ENCODE measurements at places on chromosomes 16 and 17.

DNA sequence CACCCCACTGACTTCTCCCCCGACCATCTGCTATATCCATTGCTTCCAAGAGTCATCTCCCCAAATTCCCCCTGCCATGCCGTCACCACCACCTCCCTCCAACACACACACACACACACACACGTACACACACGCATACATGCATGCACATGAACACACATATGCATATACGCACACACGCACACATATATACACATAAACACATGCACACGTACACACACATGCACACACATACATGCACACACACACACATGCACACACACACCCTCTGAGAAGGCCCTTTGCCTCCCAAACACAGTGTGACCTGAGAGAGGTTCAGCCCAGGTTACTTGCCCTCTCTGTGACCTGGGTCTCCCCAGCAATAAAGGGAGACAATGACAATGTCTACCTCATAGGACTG lies 95.1 kb downstream of the ZNF423 start:
- no peak for DNase-seq

GRCh38 chr17:22461460-22462145 lies 769.3 kb downstream of the KCNJ18 start:
- DNase-seq: no peak

- DNase-seq: no peak
These were observed 42.8 kb downstream of the PHKB start for GRCh38 chr16:47503936-47504335.

DNA sequence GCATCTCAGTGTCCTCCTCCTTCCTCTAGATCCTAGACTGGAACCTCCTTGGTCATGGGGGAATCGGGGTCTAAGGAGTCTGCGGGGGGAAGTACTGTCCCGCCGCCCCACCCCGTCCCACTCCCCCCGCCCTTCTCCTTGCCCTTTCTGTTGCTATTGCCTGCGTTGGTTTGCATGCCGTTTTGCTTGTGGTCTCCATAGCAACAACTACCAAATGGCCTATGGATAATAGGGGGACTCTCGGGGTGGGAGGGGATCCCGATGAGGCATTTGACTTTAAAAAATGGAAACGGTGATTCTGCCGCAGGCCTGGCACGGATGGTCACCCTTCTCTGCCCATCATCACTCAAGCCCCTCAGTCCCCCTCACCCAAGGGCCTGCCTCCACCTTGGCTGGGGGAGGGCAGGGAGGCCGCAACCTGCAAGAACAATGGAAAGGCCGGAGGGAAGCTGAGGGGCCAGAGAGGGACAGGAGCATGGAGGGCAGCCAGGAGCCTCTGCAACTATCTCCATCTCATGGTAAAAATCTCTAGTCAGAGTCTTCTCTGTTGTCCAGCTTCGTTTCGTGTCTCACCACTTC lies 231.4 kb upstream of the TNRC6C start:
- DNase-seq: no peak

DNA sequence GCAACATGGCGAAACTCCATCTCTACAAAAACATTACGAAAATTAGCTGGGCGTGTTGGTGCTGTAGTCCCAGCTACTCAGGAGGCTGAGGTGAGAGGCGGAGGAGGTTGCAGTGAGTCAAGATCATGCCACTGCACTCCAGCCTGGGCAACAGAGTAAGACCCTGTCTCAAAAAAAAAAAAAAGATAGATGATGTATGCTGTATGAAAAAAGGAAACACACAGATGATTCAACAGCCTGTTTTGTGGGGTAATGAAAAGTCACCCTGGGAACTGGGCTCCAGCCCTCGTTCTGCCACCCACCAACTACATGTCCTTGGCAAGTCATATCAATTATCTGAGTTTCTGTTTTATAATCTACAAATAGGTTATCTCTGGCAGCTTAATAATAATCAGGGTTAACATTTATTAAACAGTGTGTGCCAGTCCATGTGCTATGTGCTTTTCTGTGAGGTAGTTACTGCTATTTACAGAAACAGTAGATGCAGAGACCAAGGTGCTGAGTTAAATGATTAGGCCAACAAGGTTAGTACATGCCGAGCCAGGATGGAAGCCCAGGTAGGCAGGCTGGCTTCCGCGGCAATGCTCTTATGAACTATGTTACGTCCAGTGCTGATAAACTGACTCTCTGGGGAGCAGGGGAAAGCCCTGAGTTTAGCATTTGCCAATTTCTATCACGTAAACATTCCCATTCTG lies 1.1 kb downstream of the G6PC1 start:
- DNase-seq: no peak

- no peak for DNase-seq
These were observed 1.3 kb upstream of the ACLY start for GRCh38 chr17:41919840-41920579.

- DNase-seq: no peak
These were observed 1151.9 kb upstream of the GOT2 start for GRCh38 chr16:59886021-59886420.

- no peak for DNase-seq
These were observed 794 bp downstream of the SMG6 start for GRCh38 chr17:2302778-2303203.

GRCh38 chr17:75565618-75566017 lies 22.0 kb upstream of the MYO15B start:
- DNase-seq: no peak

DNA sequence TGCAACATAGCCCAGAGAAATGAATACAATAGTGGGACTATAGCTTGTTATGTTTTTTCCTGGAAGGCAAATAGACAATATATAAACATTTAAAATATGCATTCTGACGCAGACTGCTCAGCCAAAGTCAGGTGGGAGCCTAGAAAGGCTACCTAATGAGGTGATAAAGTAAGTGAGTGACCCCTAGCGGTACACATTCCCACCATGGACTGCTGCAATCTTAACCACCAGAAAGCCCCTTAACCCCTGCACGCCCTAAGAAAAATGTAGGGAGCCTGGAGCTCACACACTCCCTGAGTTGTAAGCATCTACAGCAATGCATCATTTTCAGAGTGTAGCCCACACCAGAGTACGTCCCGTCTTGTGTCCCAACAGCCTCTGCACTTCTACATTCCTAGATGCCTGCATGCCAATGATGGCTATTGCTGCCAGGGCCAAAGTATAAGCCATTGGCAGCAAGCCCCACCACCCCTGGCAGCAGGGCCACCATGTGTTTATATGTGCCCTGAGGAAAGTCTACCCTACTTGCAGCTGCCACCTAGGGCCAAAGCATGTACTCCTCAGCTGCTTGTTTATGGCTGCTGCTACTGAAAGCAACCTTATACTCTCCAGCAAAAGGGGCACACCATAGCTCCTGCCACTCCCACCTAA lies 127.6 kb downstream of the KIF2B start:
- no peak for DNase-seq

- no peak for DNase-seq
These were observed 8.1 kb upstream of the KREMEN2 start for GRCh38 chr16:2955779-2956578.

- DNase-seq: no peak
These were observed 10.0 kb upstream of the CACNA1H start for GRCh38 chr16:1142911-1143310.

- DNase-seq: no peak
These were observed 179.3 kb downstream of the SEC14L1 start for GRCh38 chr17:77320044-77320440.

GRCh38 chr16:70689970-70690891 lies 4.4 kb upstream of the MTSS2 start:
- DNase-seq: no peak

DNA sequence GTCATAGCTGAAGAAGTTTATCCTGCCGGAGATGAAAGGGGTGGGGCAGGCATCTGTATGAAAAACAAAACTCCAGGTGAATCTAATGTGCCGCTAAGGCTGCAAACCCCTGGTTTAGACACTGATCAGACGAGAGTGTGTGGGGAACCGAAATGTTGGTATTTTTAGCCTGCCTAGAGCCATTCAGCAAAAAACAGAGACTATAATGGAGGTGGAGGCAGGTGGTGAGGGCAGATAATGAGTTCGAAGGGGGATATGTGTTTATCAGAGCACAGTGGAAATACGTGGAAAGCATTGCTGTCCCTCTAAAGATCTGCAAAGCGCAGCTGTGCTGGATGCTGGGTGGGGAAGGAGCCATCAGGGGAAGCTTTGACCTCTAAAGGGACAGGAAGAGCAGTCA lies 127.5 kb upstream of the WSCD1 start:
- no peak for DNase-seq

- DNase-seq: no peak
These were observed 82.4 kb downstream of the PLCG2 start for GRCh38 chr16:81861503-81861902.

GRCh38 chr17:32689348-32689747 lies 187.6 kb downstream of the MYO1D start:
- no peak for DNase-seq

DNA sequence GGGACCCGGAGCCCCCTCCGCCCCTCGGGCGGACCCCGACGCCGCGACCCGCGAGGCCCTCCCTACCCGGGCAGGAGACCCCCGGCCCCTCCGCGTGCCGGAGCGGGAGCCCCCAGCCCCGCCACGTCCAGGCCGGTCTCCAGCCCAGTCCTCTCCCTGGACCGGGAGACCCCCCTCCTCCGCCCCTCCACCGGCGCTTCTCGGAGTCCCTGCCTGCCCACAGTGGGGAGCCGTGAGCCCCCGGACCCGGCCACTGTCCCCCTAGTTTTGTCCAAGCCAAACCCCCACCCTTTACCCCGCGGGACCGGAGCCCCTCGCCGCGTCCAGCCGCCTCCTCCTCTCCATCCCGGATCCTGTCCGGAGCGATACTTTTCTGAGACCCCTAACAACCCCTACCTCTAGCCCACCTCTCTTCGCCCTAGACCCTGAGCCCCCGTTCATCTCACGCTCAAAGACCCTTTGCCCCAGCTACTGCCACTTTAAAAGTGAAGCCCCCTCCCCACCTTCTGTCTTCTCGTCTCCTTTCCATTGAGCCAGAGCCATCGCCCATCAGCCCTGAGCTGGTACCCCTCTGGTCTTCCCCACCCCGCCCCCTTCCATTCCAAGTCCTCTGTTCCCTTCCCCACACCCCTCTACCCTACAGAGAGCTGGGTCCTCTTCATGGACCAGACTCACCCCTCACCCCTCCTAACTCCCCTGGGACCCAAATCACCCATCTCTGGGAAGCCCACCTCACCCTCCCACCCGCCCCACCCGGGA lies 1.0 kb downstream of the NECAB2 start:
- DNase-seq: no peak

DNA sequence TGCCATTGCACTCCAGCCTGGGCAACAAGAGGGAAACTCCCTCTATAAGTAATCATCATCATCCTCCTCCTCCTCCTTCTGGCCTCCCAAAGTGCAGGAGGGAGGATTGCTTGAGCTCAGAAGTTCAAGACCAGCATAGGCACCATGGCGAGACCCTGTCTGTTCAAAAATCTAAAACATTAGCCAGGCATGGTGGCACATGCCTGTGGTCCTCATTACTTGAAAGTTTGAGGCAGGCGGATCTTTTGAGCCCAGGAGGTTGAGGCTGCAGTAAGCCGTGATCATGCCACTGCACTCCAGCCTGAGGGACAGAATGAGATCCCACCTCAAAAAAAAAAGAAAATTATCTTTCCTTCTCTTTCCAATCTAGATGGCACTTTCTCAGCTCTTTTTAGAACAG lies 27.8 kb downstream of the PKD1L3 start:
- no peak for DNase-seq

- no peak for DNase-seq
These were observed 67.2 kb downstream of the CCDC182 start for GRCh38 chr17:57677858-57678257.

All from activated CD4-positive, CD25-positive, alpha-beta regulatory T cell (primary cell).